ENCODE measurements at places on chromosomes 5 and 9.

- DNase-seq: no peak
These were observed 145.4 kb upstream of the NREP start for GRCh38 chr5:111902436-111902835.

GRCh38 chr5:169268019-169268418 lies 32.9 kb downstream of the SLIT3 start:
- DNase-seq: no peak

GRCh38 chr5:39898731-39899130 lies 474.0 kb upstream of the DAB2 start:
- no peak for DNase-seq

GRCh38 chr5:64632251-64632650 lies 58.1 kb upstream of the SHISAL2B start:
- no peak for DNase-seq

- DNase-seq: no peak
These were observed 23.0 kb upstream of the JAK2 start for GRCh38 chr9:4962085-4962484.

DNA sequence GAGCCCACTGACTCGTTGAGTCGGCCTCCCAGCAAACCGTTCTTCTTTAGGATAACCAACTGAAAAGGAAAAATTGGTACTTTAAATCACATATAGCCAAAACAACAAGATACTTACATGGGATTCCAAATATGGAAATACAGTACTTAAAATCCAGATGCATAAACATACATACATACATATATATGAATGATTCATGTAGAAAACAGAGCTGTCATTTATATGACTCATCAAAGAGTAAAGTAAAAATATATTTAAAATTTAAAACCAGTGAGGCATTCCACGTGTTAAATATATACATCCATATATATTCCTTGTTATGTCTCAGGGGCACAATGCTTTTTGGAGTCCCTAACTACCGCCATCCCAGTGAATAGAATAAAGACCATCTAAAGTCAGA lies 36.7 kb downstream of the DMGDH start:
- DNase-seq: no peak
